Urinary bladder (tissue), 4 donors: ENCODE measurements at places on chromosomes 16 and 17. TPM values are rescaled to one million over a fixed set of nuclear protein-coding genes. Genes with fewer than 3 reads are reported as not detected.

KRTAP3-1 gene
- total RNA-seq, result not detected

TBC1D3H gene
- not detected for total RNA-seq

DNA sequence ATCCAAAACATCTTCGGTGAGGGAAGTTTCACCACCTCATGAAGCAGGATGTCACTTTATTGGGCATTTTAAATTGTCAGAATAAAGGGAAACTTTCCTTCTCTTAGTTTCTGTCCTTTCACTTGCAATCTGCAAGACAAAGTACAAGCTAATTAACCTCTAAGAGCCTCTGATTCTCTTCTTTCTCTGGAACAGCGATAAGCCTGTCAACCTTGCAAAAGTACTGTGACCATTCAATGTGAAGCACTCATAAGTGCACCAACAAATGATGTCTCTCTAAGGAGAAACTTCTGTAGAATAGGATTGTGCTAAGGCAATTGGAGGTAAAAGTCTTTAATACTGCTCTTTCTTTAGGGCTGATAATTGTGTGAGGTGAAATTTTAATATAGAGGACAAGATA is 1622.3 kb downstream of the CDH8 start:
- no peak for DNase-seq

- DNase-seq, result no peak
Measured at GRCh38 chr16:47905771-47906170, 250.0 kb downstream of the ABCC12 start.

- peak; percentile 20 for DNase-seq
Measured at GRCh38 chr16:52705122-52705521, 158.2 kb upstream of the TOX3 start.
